ENCODE measurements at places on chromosomes 2 and 18. TPM values are rescaled to one million over a fixed set of nuclear protein-coding genes. Genes with fewer than 3 reads are reported as not detected.

DNA sequence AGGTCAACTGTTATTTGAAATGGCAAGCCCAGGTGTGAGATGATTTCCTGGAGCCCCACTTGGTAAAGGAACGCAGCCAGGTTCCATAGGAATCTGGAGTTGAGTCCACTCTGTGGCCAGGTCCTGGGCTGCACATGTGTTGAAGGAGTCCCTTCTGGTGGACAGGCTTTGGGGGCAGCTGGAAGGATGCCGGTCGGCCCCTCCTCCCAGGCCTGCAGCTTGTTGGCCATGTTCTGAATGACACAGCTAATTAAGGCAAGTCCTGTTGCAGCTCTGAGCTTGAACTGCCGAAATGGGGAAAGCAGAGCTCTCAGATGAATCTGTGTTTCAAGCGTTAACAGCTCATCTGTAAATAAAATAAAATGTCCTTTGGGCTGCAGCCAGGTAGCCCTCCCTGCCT lies 23.8 kb downstream of the EN1 start:
- DNase-seq: no peak

- no peak for DNase-seq
Observed at GRCh38 chr2:100416397-100416934, 1.0 kb downstream of the CHST10 start.

DNA sequence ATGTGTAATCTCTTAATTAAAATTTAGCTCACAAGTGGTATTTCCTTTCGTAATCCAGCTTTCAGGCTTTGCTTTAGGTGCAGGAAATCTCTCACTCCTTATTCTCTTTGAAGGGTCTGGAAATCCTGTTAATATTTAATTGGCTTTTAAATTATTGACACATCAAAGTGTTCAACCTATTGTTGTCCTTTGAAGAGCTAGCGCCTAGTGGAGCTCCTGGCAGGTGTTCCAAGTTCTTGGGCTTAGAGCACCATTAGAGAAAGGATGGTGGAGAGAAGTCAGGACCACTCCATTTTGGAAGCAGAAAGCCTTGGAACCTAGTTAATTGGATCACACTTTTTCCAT lies 92.4 kb downstream of the CABLES1 start:
- no peak for DNase-seq

DNA sequence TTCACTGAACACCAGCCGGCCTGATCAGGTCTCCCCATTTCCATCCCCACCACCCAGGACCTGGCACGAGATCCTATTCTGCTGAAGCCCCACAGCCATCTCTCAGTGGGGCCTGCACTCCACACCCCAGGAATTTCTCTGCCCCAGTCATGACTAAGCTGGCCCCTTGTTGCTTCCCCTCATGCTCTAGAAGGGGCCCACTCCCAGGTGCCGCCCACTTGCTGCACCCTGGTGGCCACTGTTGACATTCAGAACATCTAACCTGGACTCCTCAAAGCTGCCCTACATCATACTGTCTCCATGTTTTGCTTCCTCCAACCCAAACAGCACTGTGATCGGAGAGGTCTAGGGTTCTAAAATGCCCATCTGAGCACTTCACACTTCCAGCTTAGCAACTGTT lies 90.7 kb upstream of the KLHL29 start:
- DNase-seq: no peak

DNA sequence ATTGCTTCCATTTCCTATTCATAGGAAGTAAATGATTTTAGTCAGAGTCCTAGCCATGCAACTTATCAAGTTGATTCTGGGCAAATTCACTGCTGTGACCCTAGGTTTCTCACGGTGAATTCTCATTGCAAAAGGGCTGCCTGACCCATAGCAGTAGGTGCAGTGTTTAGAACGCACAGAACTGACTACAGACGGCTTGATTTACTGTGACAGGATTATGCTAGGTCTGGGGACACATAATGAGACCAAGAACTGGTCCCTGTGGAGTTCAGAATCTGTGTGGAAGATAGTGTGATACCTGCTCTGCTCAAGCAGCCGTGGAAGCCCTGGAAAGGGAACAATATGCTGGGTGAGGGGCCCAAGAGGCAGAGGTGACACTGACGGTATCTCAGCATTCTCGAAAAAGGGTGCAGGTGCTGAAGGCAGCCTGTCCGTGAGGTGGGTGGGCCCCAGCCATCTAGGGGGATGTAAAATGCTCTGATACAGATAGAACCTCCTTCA lies 46.4 kb downstream of the ABCG8 start:
- DNase-seq: no peak

- no peak for DNase-seq
Observed at GRCh38 chr2:174824068-174824467, 59.8 kb upstream of the CHRNA1 start.

DNA sequence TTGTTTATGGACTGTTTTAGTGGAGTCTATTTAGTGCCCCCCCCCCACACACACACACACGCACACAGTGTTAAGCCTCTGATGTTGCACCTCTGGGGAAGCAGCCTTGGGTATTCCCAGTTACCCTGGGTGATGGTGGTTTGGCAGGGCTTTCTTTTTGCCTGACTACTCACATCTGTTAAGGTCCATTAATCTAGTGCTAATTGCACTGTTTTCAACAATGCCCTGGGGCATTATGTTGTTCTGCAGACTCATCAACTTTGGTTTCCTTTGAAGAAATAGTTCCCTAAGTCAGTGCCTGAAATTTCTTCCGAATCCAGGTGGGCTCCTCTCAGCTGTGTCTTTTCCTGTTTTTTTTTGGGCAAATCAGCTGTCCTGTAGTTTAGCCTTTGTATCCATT lies 34.7 kb downstream of the SPOPL start:
- no peak for DNase-seq

DNA sequence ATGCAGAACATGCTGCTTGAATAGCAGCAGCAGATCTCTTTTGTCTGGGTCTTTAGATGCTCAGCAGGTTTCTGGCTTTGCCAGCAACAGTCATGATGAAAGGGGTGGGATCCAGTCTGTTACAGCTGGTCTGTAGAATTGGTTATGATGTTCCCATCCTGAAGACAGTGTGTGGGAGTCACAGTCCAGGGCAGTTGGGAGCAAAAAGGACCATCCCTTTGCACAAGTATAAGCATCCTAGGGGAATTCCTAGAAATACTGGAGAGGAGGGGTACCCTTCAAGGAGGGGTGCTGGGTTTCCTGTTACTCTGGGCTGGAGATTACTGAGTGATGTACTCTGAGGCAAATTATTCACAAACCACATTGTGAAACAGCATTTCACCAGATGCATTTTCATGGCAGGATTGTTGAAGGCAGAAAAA lies 119.9 kb upstream of the RND3 start:
- no peak for DNase-seq

- DNase-seq: no peak
Observed at GRCh38 chr2:151777935-151778334, 43.7 kb upstream of the NEB start.

GRCh38 chr2:96535331-96535730 lies 1.2 kb upstream of the ARID5A start:
- no peak for DNase-seq

GRCh38 chr2:16763493-16763899 lies 97.9 kb upstream of the CYRIA start:
- DNase-seq: no peak

GRCh38 chr2:54555318-54555837 lies 99.3 kb downstream of the SPTBN1 start:
- no peak for DNase-seq

DNA sequence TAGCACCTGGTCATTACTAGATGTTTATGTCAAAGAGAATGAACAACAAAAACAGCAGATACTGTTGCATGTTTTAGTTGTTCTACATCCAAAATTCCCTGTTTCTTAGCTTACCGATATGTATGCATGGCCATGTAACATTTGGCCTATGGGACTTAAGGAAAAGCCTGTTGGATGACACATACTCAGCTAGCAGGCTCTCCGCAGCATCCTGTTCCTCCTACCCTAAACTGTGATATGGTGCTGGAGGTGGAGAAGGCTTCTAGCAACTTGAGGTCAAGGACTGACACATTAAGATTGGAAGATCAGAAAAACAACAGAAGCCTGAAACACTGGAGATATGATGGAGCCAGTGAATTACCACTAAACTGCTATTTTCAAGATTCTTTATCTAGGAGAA lies 537.8 kb downstream of the LRRTM4 start:
- DNase-seq: no peak

DNA sequence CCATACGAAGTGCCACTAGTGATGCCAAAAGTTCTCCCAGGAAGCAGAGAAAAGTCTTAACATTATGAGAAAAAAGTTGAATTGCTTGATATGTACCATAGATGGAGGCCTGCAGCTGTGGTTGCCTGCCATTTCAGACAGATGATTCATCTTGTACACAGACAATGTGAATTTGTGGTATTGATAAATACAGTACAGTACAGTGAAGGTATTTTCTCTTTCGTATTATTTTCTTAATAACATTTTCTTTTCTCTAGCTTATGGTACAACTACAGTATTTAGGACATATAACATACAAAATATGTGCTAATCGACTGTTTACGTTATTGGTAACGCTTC lies 33.6 kb upstream of the VWC2L start:
- DNase-seq: no peak

HOXD12 gene
- not detected for total RNA-seq

ERBB4 gene
- total RNA-seq: not detected

IL1RL1 gene
- total RNA-seq: not detected

MEP1B gene
- total RNA-seq: not detected

CCDC74B gene
- 7.2 TPM for total RNA-seq

Data from SJSA1 (cell line).